ENCODE measurements at places on chromosomes 2 and 18.

GRCh38 chr2:167729911-167730310, 517.5 kb downstream of the STK39 start:
- no peak for DNase-seq

- DNase-seq, result no peak
These were observed 42.3 kb upstream of the TTR start for GRCh38 chr18:31549416-31549815.

- DNase-seq, result no peak
These were observed 127.1 kb upstream of the TTC39C start for GRCh38 chr18:23887493-23887892.

GRCh38 chr2:233446606-233447305, 92.5 kb downstream of the DGKD start:
- DNase-seq, result no peak

- DNase-seq, result no peak
These were observed 51.0 kb downstream of the AQP12A start for GRCh38 chr2:240742602-240743095.

DNA sequence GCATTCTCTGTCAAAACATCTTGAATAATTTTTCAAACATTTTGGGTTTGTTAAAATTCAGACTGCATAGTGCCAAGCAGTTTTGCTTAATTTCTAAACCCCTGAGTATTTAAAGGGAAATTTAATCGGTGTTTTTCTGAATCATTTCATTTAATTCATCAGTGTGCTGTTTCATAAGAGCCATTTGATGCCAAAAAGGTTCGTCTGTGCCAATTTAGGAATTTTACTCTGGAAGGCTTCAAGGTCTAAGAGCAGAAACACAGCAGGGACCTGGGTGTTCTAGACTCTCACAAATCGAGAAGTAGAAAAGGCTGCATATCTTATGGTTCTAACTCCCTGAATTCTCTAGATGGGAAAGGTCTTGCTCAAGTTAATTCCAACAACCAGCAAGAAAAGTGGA, 311.9 kb upstream of the NT5C1B start:
- no peak for DNase-seq

DNA sequence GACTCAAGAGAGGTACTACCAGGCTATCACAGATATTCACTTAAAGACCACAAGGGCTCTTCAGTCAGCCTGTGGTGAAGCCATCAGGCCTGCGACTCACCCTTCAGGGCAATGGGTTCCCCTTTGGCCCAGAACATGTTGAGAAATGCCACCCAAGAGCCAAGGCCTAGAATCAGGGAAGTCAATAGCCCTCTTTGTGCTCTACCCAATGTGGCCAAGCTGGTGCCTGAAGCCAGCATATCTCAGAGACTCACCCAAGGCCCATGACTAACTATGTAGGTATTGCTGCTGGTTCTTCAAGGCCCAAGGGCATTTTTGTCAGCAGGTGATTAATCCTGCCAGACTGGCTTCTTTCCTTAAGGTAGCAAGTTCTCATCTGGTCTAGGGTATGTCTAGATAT, 338.9 kb upstream of the SETBP1 start:
- DNase-seq, result no peak

GRCh38 chr2:203238292-203238703, 520 bp upstream of the CYP20A1 start:
- DNase-seq, result no peak

GRCh38 chr18:69538849-69539248, 138.2 kb downstream of the DOK6 start:
- DNase-seq, result no peak

DNA sequence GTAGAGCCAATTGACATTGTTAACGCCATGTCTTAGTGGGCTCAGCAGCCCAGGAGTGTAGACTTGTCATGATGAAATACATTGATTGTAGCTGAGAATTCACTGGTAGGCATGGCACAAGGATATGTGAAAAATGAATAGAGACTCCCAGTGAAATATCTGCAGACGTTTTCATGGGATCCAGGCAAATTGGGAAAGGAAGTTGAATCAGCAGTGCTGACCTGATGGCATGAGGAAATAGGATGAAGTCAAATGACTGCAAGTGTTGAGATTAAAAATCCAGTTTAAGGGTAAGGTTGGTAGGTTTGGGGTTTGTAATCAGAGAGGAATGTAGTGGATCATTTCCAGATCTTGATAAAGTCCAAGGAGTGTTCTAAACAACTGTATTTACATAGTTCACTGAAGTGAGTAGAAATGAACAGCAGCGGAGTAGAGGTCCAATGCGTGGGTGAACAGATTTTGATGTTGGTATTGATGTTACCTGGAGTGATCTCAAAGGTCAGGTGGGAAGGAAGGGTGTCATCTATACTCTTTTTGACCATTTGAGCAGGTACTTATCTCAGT, 24.6 kb downstream of the INSIG2 start:
- DNase-seq, result no peak

DNA sequence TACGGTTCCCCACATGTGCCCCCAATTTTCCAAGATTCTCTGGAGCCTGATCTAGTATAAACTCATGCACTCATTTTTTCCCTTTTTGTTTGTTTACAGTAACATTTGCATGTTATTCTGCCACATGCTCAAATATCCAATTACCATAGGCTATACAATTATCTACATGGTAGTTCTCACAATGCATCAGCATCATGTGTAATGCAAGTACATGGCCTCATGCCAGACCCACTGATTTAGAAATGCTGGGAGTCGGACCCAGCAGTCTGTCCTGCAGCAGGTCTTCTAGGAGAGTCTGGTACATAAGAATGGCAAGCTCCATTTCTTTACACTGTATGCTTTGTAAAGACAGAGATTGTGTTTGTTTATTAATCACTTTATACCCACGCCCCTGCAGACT, 107.7 kb downstream of the CBLN2 start:
- DNase-seq, result no peak

DNA sequence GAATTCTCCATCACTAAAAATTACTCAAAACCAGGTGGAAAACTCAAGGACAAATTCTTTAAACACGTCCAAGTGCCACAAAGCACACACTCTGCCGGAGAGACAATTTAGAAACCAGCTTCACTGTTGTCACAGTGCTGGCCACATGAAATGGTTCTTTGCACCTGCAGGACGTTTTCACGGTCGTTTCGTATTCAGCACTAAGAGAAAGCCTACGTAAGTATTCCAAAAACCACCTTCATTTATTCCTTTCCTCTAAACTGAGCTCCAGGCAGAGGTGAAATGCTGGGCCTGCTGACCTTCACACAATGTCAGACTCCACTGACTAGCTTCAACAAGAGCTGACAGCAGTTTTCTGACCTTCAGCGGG, 680 bp downstream of the ATP5F1A start:
- no peak for DNase-seq

- no peak for DNase-seq
These were observed 820 bp downstream of the TMBIM1 start for GRCh38 chr2:218291318-218292047.
